NCI-H1105 treated with DMSO at 0.1 percent for 48 hours (cell line): ENCODE measurements at places on chromosomes 1 and 21.
A peak's percentile ranks its signal among the peaks of the same experiment; 100 is the strongest.

GRCh38 chr1:36224537-36225282 lies 467 bp downstream of the THRAP3 start:
- DNase-seq, result peak; percentile 78

- DNase-seq, result peak; percentile 4
These were observed 118.3 kb downstream of the OLFML2B start for GRCh38 chr1:161905269-161905884.

- no peak for DNase-seq
These were observed 45.0 kb downstream of the EPHB2 start for GRCh38 chr1:22755641-22756040.

GRCh38 chr1:229509576-229509975 lies 1.4 kb upstream of the NUP133 start:
- DNase-seq, result no peak

DNA sequence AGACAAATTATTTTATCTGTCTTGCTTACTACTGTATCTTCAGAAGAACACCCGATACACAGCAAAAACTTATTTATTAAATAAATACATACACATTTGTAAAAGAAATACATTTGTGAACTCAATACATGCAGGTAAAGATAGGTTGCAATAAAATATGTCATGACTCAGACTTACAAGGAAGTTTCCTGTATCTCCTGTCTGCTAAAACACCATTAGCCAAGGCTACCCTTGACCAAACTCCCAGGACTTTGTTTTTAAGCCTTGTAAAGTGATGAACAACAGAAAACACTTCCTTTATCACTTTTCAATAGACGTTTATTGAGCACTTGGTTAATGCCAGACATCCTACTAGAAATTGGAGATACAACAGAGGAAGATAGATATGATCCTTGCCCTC lies 56.5 kb upstream of the HSD17B7 start:
- no peak for DNase-seq

DNA sequence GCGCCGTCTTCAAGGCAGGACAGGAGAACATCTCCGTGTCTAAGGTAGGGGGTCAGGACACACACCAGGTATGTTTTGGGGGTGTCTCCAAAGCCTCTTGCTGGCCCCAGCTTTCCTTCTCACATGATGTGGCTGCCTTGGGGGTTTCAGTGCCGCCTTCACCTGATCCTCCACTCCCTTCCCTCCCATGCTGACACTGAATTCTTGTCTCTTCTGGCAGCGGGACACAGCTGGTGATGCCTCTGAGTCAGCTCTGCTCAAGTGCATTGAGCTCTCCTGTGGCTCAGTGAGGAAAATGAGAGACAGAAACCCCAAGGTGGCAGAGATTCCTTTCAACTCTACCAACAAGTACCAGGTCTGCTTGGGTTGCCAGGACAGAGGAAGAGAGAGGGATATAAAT lies 13.5 kb downstream of the ATP1A2 start:
- DNase-seq, result no peak

- no peak for DNase-seq
These were observed 47.8 kb downstream of the CHML start for GRCh38 chr1:241592273-241592958.
